ENCODE measurements at places on chromosomes 4 and X. TPM values are rescaled to one million over a fixed set of nuclear protein-coding genes. Genes with fewer than 3 reads are reported as not detected.

GRCh38 chrX:65871671-65872311, 168.1 kb downstream of the VSIG4 start:
- H3K27me3 ChIP-seq = no peaks in the 10 kb centered on the region
- H3K36me3 ChIP-seq = no peaks in the 10 kb centered on the region
- no peak overlapping the region for H3K4me3 ChIP-seq
- no peaks in the 10 kb centered on the region for H3K4me1 ChIP-seq
- no peak for DNase-seq

DNA sequence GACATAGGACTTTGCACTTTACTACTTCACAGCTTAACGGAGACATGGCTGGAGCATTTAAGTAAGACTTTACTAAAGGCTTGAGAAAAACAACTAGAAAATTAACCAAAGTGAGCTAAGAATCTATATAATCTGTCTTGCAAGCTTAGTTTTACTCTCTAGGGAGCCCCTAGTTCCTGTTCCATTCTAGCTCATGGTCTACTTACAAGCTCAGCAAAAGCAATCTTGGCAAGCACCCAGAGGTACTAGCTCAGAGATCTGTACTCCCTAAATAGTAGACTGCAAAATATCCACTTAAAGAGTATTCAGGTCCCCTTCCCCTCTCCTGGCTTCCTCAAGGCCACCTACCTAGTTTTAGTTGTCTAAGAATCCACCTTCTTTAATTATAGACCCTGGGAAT, 469.0 kb downstream of the IDS start:
- DNase-seq = no peak
- H3K27ac ChIP-seq = no peak overlapping the region
- H3K27me3 ChIP-seq = no peaks in the 10 kb centered on the region
- H3K4me3 ChIP-seq = no peak overlapping the region

DNA sequence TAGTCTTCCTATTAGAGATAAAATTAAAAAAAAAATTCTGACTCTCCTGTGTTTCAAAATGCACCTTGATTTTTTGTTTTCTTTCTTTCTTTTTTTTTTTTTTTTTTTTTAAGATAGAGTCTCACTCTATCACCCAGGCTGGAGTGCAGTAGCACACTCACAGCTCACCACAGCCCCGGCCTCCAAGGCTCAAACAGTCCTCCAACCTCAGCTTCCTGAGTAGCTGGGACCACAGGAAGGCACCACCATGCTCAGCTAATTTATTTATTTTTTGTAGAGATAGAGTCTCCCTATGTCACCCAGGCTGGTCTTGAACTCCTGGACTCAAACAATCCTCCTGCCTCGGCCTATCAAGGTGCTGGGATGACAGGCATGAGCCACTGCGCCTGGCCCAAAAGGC, 41.1 kb upstream of the TMEM184C start:
- no peaks in the 10 kb centered on the region for H3K27me3 ChIP-seq
- H3K27ac ChIP-seq = no peak overlapping the region
- no peak for DNase-seq
- H3K4me1 ChIP-seq = no peaks in the 10 kb centered on the region
- no peak overlapping the region for H3K4me3 ChIP-seq

DNA sequence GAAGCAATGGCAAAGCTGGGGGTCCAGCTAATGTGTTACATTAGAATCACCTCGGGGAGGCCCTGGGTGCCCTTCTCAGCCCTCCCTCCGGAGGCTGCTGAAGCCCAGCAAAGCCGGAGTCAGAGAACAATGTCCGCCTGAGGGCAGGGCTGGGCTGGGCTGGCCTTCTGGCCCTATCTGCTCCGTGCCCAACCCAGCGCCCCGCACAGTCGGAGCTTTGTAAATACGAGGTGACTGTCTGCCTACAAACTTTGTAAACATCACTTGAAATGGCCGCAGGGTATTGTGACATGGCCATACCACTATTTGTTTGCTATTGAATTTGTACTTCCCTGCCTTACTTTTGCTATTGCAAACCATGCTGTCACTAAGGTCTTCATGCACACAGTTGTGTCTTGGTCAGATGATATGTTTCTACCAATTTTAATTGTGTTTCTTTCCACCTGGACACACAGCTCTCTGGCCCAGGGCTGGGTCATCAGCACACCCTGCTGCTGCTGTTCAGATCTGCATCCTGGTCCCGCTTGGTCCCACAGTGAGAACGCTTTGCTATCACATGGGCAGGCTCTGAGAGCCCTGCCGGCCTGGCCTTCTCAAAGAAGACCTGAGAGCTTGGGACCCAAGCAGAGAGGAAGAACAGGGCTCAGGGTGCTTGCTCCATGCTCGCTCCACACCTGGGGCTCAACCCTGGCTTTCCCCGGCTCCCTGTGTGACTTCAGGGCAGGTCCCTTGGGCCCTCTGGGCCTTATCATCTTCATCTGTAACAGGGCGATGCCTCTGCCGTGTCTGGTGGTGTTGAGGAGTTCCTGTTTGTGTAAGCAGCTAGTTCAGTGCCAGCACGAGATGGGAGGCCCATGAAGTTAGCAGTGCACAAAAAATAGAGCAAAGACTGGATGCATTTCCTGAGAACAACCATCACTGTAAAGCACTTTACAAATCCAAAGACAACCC, 2.3 kb downstream of the S100P start:
- H3K27ac ChIP-seq = peak overlapping the region; percentile 88
- H3K4me3 ChIP-seq = peak overlapping the region; percentile 22
- H3K27me3 ChIP-seq = peaks cover 3% of the 10 kb centered on the region
- peak; percentile 92 for DNase-seq
- H3K4me1 ChIP-seq = peaks cover 10% of the 10 kb centered on the region
- H3K36me3 ChIP-seq = no peaks in the 10 kb centered on the region

DNA sequence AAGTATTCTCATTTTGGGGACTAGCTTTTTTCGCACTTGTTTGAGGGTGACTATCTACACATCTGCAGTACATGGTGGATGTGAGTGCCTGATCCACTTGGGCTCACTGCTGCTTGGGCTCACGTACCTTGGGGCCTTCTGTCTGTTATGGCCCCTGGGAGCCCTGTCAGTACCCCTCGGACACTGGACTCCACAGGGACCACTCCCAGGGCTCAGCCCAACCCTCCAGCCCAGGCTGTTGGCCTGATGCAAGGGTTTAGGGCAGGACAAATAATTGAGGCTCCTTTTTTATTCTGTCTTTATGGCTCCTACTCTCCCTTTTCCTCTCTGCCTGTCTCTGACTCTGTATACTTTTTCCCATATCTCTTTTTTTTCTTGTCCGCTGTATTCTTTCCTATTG, 32.7 kb upstream of the MSN start:
- DNase-seq = no peak
- no peaks in the 10 kb centered on the region for H3K36me3 ChIP-seq
- H3K4me1 ChIP-seq = no peaks in the 10 kb centered on the region
- no peak overlapping the region for H3K27ac ChIP-seq
- no peak overlapping the region for H3K4me3 ChIP-seq

DNA sequence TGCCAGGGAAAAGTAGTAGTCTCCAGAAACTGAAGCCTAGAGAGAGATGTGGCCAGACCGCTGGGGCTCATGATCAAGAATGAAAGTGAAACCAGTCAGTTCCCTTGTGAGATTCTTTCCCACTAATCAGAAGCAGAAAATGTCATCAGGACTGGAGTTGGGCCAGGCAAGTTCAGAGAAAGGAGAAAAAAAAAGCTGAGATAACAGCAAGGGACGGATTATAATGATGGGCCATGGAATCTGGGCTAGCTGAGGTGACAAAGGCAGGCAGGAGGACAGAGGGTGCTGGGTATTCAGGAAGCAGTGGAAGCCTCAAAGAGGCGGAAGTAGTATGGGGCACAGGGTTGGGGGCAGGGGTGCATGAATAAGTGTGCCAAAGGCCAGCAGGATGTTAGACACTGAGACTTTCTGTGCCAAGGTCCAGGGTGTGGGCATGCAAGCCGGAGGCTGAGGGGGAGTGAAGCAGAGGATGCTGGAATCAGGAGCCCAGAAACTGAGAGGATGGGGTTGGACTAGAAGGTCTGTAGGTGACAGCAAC, 2.5 kb downstream of the CXorf38 start:
- H3K27me3 ChIP-seq = peaks cover 21% of the 10 kb centered on the region
- H3K36me3 ChIP-seq = no peaks in the 10 kb centered on the region
- no peak for DNase-seq

DNA sequence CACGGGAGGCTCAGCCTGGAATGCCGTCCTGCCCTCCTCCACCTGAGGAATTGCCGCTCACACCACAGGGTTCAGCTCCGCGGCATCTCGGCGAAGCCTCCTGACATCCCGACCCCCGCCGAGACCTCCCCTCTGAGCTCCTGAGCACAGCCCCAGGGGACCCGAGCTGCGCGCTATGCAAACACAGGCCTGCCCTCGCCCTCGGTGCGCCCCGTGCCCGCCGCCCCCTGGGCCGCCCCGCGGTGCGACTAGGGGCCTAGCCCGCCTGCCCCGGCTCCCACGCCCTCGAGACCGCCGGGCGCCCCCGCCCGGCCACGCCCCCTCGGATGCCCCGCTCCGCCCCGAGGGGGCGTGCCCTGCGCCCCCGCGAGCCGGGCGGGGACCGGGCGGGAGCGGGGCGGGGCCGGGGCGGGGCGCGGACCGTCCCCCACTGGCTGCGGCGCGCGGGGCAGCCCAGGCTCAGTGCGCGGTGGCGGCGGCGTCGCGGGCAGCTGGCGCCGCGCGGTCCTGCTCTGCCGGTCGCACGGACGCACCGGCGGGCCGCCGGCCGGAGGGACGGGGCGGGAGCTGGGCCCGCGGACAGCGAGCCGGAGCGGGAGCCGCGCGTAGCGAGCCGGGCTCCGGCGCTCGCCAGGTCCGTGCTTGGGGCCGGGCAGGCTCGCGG, at the start of gene FGFR3:
FGFR3 (plus strand) TSS at position 462 of the 664 bp plus-strand sequence. CDS start 642 bp downstream, outside the sequence.
- no peak within 1 kb of the TSS for H3K27ac ChIP-seq
- H3K4me1 ChIP-seq = peaks cover 14% of the 10 kb centered on the region
- H3K36me3 ChIP-seq = no peaks in the 10 kb centered on the region
- H3K27me3 ChIP-seq = peaks cover 41% of the 10 kb centered on the region

- no peak overlapping the region for H3K27ac ChIP-seq
- no peaks in the 10 kb centered on the region for H3K4me1 ChIP-seq
Measured at GRCh38 chrX:115226929-115227328, 7.0 kb downstream of the LRCH2 start.

GRCh38 chr4:120238277-120238973, 171.8 kb upstream of the MAD2L1 start:
- no peak overlapping the region for H3K27ac ChIP-seq
- DNase-seq = no peak
- H3K4me3 ChIP-seq = no peak overlapping the region
- no peaks in the 10 kb centered on the region for H3K36me3 ChIP-seq
- no peaks in the 10 kb centered on the region for H3K27me3 ChIP-seq
- H3K4me1 ChIP-seq = no peaks in the 10 kb centered on the region

- no peaks in the 10 kb centered on the region for H3K27me3 ChIP-seq
- no peaks in the 10 kb centered on the region for H3K4me1 ChIP-seq
- H3K36me3 ChIP-seq = no peaks in the 10 kb centered on the region
- H3K4me3 ChIP-seq = no peak overlapping the region
- DNase-seq = no peak
Measured at GRCh38 chr4:31662951-31663350, 942.8 kb downstream of the PCDH7 start.

DNA sequence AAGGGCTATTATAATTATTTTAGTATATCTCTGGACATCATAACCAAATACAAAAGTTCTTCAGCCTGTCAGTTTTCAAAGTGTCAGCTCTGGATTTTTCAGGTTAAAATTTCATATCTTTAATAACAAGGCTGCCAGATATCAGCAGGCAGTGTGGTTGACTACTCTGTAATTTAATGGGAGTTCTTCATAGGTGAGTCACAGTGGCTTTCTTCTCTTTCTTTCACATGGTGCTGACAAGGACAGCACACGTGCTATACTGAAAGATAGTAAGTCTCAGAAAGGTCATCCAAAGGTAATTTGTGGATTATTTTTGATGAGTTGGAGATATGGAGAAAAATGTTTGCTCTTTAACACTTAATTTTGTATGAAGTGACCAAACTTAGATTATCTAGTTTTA, 43.2 kb downstream of the GALNT7 start:
- no peak for DNase-seq
- no peaks in the 10 kb centered on the region for H3K4me1 ChIP-seq
- no peak overlapping the region for H3K27ac ChIP-seq
- H3K4me3 ChIP-seq = no peak overlapping the region
- no peaks in the 10 kb centered on the region for H3K27me3 ChIP-seq

DNA sequence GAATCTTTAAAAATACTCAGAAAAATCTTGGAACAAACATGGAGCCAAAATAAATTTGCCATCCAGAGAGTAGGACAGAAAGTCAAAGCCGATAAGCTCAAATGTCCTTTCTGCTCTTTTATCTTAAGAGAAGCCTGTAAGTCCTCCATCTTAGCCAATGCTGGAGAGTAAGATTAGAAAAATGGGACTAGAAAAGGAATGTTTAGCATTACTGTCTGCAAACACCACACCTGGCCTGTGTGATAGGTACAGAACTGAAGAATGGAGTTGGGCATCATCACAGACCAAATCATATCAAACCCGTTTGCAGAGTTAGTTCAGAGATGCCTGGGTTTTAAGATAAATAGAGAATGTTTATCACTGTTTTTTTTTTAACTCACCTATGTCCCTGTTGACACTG, 10.5 kb upstream of the SLC39A8 start:
- H3K27me3 ChIP-seq = no peaks in the 10 kb centered on the region
- H3K4me1 ChIP-seq = no peaks in the 10 kb centered on the region
- no peak overlapping the region for H3K4me3 ChIP-seq

GRCh38 chr4:100828986-100829685, 311.3 kb upstream of the EMCN start:
- no peak overlapping the region for H3K27ac ChIP-seq
- no peaks in the 10 kb centered on the region for H3K36me3 ChIP-seq
- no peak for DNase-seq
- H3K27me3 ChIP-seq = no peaks in the 10 kb centered on the region
- no peak overlapping the region for H3K4me3 ChIP-seq

GRCh38 chrX:65712005-65712806, 44.8 kb downstream of the MSN start:
- no peak for DNase-seq
- no peak overlapping the region for H3K4me3 ChIP-seq
- no peaks in the 10 kb centered on the region for H3K36me3 ChIP-seq
- peaks cover under 1% of the 10 kb centered on the region for H3K4me1 ChIP-seq
- no peak overlapping the region for H3K27ac ChIP-seq
- peaks cover under 1% of the 10 kb centered on the region for H3K27me3 ChIP-seq

DNA sequence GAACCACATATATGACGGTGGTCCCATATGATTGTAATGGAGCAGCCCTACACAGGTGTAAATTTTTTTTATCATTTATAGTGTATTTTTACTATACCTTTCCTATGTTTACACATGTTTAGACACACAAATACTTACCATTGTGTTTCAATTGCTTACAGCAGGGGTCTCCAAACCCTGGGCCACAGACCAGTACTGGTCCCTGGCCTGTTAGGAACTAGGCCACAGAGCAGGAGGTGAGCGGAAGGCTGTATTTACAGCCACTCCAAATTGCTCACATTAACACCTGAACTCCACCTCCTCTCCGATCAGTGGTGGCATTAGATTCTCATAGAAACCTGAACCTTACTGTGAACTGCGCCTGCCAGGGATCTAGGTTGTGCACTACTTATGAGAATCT, 201.8 kb upstream of the NDST4 start:
- H3K4me3 ChIP-seq = no peak overlapping the region
- DNase-seq = no peak
- H3K4me1 ChIP-seq = no peaks in the 10 kb centered on the region
- no peaks in the 10 kb centered on the region for H3K27me3 ChIP-seq

- H3K27me3 ChIP-seq = no peaks in the 10 kb centered on the region
- H3K27ac ChIP-seq = peak overlapping the region; percentile 97
- peak overlapping the region; percentile 86 for H3K4me3 ChIP-seq
- peaks cover 3% of the 10 kb centered on the region for H3K4me1 ChIP-seq
Measured at GRCh38 chr4:6641971-6642320, 1.5 kb downstream of the MRFAP1 start.

GRCh38 chrX:123487669-123488068, 245.2 kb downstream of the THOC2 start:
- H3K4me1 ChIP-seq = no peaks in the 10 kb centered on the region
- H3K4me3 ChIP-seq = no peak overlapping the region
- H3K36me3 ChIP-seq = no peaks in the 10 kb centered on the region
- no peak overlapping the region for H3K27ac ChIP-seq
- DNase-seq = no peak

Gene NALF2
- 0.59 TPM for total RNA-seq

Gene FOXP3
- total RNA-seq = not detected

All from breast epithelium (tissue), 4 donors.